NCI-H1436 treated with DMSO at 0.1 percent for 48 hours (cell line): ENCODE measurements at places on chromosomes 13 and 19.

DNA sequence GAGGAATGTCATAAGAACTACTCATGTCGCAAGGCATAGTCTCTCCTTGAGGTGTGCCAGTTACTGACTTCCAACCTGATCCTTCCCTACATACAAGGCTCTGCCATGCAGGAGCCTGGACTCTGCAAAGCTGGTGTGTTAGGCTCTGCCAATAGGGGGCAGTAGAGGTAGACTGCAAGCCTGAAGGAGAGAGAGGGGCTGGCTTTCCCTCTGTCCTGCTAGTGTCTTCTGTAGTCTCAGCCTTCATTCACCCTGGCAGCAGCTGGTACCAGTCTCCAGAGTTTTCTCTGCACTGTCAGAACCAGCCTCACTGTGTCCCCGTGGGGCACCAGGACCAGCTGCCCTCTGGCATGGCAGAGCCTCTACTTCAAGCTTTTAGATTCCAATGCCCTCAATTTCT is 14.5 kb downstream of the SHISA2 start:
- DNase-seq: no peak

DNA sequence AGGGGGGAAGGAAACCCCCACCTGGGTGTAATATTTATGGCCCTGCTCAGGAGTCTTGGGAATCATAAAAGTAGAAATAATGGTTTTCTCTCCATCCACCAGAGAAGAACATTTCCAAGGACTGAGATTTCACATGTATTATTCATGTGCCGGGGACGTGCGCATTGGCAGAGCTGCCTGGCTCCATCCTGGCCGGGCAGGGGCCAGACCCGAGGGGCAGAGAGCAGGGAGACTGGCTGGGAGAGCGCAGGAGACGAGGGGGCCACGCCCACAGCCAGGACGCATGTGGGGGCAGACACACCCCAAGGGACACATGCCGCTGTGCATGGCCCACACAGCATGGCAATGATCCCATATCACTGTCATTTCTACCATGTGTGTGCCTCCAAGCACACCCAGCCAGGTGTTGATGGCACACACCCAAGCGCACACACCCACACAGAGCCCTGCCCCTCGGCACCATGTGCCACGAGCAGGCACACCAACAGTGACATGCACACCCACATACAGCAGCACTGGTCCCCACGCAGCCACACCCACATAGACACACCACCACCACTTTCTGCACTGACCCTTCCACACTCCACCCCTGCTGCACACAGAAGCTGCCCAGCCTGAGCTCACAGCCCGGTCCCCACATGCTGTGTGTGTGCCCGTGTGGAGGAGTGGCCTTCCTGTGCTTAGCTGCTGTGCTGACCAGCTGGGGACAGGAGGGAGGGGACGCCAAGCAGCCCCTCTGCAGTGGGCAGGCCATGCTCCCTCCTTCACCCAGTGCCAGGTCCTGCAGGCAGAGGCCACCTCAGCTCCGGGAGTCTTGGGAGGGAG is 39.3 kb downstream of the CEBPG start:
- no peak for DNase-seq

GRCh38 chr19:6354098-6354674 is 7.1 kb upstream of the CLPP start:
- no peak for DNase-seq

- DNase-seq: no peak
Observed at GRCh38 chr19:40103600-40103999, 12.9 kb upstream of the ZNF780A start.

DNA sequence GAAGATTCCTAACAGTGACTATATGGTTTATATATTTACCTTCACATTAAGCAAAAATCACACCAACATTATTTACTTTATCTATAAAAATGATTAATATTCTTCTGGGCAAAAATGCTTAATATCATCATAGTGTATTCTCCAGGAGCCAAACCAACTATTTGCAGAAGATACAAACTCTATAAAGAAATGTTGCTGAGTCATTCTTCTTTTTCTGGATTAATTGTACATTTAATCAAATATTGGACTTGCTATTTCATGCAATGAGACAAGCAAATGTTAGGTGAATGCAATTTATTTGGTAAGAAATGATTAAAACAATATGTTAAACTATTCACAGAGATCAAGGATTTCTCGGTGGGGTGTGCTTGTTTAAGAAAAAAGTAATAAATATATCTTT is 1075.8 kb downstream of the PCDH9 start:
- DNase-seq: no peak

DNA sequence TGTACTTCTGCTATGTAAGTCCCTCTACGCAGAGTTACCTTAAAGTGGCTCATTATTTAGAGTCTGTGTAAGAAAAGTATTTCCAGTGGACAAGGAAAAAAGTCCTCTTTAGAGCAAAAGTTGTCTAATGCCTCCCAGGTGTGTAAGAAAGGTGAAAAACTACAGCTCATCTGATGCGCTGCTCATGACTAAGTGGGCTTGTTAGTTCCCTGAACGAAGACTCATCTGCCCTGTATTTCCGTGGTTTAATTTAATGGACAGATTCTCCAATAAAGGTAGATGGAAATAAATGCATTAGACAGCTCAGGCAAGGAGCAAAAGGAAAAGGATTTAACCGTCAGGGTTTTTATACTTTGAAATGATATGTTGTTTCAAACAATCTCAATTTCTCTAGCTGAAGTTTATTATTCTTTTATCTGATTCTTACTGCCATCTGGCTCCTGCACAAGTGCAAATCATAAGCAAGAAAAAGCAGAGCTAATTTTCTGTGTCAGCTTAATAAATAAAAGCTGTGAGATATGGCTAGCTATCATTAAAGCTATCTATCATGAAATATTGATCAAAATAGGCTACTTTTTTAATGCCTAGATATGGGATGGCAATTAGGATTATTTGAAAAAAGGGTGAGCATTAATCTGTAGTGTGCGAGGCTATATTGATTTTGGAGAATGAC is 73.7 kb upstream of the PCDH9 start:
- no peak for DNase-seq
